8988T (cell line): ENCODE measurements at places on chromosomes 5 and 9.

- DNase-seq: no peak
These were observed 39.7 kb downstream of the TLE1 start for GRCh38 chr9:81649475-81650240.

DNA sequence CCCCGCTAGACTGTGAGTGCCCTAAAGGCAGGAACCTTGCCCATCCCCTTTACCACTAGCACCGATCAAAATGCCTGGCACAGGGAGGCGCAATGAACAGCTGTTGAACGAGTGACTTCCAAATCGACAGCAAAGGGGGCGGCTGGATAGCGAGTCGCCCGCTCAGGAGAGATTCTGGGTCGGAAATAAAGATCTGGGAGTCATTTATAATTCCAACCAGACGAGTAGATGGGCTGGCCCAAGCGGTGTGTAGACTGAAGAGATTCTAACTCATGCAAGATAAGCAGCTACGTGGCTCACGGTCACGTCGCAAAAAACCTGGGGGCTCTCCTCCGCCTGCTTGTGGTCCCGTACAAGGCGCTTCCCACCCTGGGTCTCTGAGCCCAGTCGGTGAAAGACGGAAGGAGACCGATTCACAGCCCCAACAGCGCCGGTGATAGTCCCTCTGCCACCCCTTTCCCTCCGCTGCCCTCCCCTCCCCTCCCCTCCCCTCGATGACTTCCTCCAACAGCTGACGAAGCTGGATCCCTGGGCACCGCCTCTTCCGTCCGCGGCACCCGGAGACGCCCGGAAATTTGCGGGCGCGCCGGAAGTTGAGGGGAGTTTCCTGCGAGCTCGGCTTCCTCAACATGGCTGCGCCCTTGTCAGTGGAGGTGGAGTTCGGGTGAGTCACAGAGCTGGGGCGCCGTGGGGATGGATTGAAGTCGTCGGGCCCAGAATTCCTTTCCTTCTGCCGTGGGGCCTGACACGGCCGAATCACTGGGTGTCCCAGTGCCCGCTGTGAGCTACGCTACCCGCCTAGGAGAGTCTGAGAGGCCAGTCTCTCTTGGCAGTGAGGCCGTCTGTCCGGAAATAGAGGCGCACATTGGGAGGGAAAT, at the start of gene URM1:
Gene URM1, plus strand, starts transcription at position 623 of the 878 bp plus-strand sequence. Its CDS starts 7 bp downstream, at position 630.
- DNase-seq: peak; percentile 98

DNA sequence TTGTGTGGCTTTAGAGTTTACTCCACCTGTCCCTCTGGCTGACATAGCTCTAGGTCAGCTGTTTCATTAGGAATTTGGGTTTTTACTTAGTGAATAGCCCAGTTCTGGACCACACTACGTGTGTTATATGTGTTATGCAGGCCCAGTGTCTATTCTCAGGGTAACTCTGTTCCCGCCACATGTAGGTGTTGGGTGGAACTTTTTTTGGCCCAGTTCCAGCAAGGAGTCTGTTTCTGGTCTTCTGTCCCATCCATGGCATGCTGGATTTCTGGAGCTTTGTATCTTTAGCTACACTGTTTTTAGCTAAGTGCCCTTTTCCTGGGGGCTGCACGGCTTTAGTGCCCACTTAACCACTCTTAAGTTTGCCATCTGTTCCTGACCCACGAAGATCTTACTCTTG, 15.5 kb downstream of the RMI1 start:
- no peak for DNase-seq

- DNase-seq: no peak
These were observed 1.8 kb downstream of the LURAP1L start for GRCh38 chr9:12776513-12777055.

GRCh38 chr9:33157960-33158842, 8.9 kb downstream of the B4GALT1 start:
- DNase-seq: no peak

DNA sequence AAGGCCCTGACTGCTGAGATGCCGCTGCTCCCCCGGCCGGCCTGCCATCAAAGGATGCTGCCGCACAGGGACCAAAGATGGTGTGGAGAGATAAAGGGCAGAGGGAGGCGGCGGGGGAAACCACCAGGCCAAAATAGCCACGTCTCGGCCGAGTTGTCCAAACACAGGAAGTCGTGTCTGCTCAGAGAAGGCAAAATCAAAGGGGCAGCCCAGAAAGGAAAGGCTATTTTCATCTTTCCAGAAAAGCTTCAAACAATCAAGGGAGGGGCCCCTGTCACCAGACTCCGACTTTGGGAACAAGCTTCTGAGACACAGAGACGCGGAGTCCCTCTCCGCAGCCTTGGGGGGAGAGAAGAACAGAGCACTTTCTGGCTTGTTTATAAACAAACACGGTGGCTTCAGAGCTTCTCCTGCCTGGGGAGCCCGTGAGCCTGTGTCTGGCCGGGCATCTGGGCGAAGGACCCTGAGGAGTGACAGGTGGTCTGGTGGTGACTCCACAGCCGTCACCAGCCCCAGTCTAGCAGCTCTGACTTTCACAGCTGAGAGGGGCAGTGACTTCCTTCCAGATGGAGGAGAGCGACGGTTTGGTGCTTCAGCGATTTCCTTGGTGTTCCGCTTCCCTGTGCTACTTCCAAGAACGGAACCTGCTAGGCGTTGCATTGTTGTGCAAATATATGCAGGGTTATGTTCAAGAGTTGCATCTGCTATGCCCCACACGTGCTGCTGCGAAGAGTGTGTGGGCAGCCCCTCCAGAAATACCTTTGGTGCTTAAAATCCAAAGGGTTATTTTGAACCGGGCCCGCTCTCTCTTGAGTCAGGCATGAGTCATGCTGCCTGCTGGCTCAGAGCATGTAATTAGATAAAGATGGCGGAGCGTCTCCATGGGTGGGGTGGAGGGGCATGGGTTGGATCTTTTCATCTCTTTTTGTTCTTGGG, 24.0 kb downstream of the ADAMTSL2 start:
- peak; percentile 84 for DNase-seq

GRCh38 chr5:116479776-116480675, 94.6 kb downstream of the SEMA6A start:
- no peak for DNase-seq

GRCh38 chr9:106976772-106977171, 113.8 kb downstream of the ZNF462 start:
- no peak for DNase-seq

DNA sequence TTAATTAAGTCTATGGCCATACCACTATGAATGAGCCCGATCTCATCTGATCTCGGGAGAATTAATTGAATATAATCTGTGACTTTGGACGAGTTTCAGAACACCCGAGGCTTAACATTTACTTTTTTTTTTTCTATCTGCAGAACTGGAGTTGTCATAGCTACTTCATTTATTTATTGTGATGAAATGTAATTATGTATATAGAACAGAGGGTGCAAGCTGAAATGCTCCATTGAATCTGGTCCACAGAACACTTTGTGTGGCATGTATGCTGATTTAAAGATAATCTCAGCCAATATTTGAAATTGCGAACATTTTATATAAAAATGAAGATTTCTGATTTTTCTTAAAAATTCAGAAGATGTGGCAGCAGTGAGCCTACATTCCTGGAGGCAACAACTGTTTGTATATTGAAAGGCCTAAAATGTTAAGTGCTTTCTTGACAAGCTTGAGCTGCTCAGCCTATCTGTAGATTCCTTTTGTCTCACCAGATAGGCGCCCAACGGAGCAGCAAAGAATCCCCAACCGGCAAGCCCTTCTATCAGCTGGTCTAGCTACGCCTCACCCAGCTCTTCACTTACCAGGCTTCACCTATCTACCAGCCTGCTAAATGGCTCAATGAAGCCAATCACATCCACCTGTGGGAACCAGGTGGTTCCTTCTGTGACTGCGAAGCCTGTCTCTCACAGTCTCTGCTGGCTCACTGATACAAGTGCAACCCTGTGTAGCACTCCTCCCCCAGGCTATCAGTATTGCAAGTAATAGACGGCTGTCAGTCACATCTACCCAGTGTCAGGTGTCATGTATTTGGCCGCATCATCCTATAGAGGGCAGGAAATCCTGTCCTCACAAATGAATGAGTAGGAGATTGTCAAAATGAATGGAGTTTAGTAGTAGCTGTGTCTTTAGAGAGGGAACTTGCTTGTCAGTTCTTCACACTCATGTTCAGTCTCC, 170.6 kb upstream of the MRPS30 start:
- no peak for DNase-seq

DNA sequence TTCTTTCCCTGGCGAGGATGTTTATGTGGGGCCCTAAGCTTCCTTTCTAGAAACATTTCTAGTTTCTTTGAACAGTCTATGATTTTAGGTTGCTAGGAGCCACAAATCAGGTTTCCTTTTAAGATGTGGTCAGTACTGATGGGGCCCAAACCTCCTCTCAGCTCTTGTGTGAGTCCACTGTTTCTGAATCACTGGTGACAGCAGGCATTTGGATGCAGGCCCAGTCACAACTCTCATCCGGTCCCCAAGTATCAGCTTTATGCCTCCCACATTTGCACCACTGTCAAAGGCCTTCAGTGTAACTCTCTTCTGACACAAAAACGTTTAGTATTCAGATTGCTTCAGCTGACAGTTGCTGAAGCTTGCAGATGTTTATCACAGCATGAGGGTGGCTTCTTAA, 7.8 kb downstream of the DMRT2 start:
- DNase-seq: no peak

DNA sequence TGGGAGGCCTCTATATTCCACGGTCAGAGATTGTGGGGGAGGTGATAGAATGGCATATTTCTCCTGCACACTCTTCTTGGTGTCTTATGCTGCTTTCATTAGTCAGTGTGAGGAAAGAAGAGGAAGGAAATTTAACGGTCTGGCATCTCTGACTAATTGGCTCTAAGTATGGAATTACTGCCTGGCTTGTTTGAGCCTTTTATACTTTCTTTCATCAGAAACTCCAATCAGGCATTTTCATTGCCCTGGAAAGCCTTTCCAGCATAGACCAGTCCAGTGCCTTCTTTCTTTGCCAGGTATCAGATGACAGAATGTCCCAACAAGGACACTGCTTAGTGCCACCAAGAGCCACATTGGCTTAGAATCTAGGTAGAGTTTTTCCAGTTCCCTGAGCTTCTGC, 30.2 kb downstream of the CYSTM1 start:
- no peak for DNase-seq

DNA sequence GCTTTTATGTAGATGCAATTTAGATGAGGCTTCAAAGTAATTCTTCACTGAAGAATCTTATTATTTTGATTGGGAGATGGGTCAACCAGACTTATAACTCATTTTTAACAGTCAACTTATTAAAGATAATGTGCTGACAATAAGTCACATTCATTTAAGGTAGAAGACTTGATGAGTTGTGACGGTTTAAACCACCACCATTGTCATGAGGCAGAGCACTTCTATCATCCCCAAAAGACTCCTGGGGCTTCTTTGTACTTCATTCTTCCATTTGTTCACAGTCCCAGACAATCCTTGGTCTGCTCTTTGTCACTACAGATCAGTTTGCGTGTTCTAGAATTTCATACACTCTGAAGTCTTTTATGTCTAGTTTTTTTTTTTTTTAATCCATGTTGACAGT, 346.1 kb downstream of the RASEF start:
- no peak for DNase-seq

- DNase-seq: no peak
These were observed 77.0 kb downstream of the DCP2 start for GRCh38 chr5:113053511-113053995.

GRCh38 chr9:130407916-130408663, 36.7 kb upstream of the ASS1 start:
- no peak for DNase-seq

- no peak for DNase-seq
These were observed 43.4 kb upstream of the SHB start for GRCh38 chr9:38112456-38112855.

GRCh38 chr9:22535780-22536179, 89.2 kb downstream of the DMRTA1 start:
- DNase-seq: no peak

- no peak for DNase-seq
These were observed 56.7 kb upstream of the EQTN start for GRCh38 chr9:27353474-27354229.

DNA sequence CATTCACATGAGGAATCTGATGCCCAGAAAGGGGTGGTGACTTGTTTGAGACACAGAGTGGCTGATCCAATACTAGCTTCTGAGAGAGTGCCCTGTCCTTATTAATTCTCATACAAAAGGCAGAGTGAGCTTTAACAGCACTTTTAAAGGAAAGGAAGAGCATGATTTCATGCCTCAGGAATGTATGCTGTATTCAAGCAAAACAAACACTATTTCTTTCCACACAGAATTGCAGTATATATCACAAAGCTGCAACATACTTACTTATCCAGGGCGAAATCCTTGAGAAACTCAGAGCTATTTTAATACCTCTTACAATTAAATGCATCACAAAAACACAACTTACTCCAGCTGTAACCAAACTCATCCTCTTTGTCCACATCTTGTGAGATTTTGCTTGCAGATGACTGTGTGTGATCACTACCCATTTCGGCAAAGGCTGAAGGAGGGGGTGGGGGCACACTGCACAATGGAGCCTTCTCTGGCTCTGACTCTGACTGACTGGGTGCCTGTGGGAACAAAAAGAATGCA, 139.8 kb downstream of the MPDZ start:
- DNase-seq: no peak

- DNase-seq: no peak
These were observed 213.0 kb downstream of the SPOCK1 start for GRCh38 chr5:137286025-137286610.

GRCh38 chr9:112173489-112174221, 1.4 kb downstream of the SUSD1 start:
- DNase-seq: no peak

- DNase-seq: no peak
These were observed 38.1 kb downstream of the LPAR1 start for GRCh38 chr9:111000202-111000601.

- DNase-seq: no peak
These were observed 157.6 kb upstream of the KLF4 start for GRCh38 chr9:107647141-107647540.

DNA sequence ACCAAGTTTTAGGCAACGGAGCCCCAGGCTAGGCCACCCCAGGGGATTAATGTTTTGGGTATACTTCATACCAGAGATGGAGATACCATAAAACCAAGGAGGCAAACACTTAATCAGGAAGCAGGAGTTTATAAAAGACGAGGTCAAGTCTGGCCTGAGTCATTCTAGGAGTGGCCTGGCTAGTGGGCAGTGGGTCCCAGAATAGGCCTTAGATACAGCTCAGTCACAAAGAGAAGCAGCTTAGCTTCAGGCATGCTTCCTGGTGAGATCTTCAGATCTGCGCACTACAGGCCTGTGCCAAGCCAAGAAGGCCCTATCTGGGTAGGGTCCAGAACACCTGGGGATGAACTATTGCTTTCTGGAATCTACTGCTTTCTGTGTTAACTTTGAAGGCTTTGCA, 20.6 kb upstream of the NR5A1 start:
- DNase-seq: no peak

- DNase-seq: no peak
These were observed 1783.5 kb upstream of the WWC1 start for GRCh38 chr5:166507810-166508425.

GRCh38 chr5:131589510-131590348, 45.3 kb downstream of the RAPGEF6 start:
- DNase-seq: peak; percentile 17

- DNase-seq: no peak
These were observed 69.0 kb downstream of the MVB12B start for GRCh38 chr9:126395439-126396212.

- DNase-seq: no peak
These were observed 228.0 kb downstream of the TLE4 start for GRCh38 chr9:79799691-79800335.
